Activated naive CD8-positive, alpha-beta T cell treated with anti-CD3 and anti-CD28 coated beads, Interleukin-2, amount 10 ng/mL, durations not matched to agents 7 days and 5 days (primary cell): ENCODE measurements at places on chromosomes 1 and 21.

GRCh38 chr1:214331827-214332423, 51.0 kb downstream of the SMYD2 start:
- DNase-seq, result peak; percentile 55

DNA sequence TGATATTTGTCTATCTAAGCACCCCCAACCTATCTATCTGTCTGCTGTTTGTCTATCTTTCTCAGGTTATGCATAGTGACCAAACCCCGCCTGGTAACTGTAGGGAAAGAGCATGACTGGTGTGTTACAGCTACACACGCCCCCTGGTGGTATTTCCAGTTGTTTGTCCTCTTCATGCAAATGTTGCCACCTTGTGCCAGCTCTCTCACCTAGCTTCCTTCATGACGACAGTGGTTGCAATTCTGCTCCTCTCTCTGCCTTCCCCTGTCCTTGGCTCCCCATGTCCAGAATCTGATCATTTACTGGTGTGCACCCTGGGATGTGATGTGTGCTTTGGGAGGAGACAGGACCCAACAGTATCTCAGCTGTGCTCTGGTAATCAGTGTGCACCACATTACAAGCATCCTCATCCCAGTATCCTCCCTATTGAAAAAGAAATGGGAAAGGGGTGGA, 8.1 kb upstream of the INKA2 start:
- DNase-seq, result no peak

DNA sequence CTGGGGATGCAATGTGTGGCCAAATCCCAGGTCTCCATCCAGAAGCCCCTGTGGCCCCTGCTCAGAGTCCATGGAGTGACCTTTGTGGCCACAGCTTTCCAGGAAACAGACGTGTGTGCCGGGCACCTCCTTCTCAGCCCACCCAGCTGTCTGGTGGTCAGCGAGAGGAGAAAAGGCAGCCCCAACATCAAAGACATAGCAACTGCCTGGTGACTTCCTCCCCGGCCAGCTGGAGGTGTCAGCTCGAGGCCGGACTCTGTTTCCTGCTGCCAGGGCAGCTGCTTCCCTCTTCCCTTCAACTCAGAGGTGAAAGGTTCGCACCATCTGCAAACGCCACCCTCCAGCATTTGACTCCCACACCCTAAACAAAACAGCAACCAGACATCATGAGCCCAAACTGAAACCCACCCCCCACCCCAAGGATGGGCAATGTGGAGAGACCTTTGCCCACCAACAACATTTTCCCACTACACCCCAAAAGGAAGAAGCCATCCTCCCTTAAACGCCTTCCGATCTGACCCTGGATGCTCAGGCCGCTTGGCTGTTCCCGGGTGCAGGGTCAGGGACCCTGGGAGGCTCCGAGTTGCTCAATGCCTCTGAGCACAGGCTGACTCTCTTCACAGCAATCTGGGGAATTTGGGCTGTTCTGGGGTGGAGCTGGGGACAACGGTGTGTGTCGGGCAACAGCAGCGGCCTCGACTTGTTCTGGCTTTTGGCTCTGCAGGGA, 162.3 kb downstream of the PSMG1 start:
- DNase-seq, result no peak

- DNase-seq, result no peak
Observed at GRCh38 chr1:6519491-6519934, 28.0 kb upstream of the PLEKHG5 start.

DNA sequence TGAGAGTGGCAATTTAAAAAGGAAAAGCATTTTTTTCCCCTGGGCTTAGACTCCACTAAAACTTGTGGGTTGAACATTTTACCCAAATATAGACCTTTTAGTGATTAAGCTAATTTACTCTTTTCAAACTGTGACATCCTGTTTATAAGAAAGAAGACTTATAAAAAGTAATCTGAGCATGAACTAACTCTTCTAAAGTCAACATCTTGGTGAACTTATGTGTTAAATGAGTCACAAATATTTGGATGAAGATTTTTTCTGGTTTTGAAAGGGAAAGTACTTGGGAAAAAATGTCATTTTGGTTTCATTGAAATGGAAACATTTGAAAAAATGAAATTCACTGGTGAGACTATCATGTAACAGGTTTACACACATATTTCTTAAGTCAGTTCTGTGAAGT, 109.8 kb downstream of the KCNK2 start:
- DNase-seq, result no peak

DNA sequence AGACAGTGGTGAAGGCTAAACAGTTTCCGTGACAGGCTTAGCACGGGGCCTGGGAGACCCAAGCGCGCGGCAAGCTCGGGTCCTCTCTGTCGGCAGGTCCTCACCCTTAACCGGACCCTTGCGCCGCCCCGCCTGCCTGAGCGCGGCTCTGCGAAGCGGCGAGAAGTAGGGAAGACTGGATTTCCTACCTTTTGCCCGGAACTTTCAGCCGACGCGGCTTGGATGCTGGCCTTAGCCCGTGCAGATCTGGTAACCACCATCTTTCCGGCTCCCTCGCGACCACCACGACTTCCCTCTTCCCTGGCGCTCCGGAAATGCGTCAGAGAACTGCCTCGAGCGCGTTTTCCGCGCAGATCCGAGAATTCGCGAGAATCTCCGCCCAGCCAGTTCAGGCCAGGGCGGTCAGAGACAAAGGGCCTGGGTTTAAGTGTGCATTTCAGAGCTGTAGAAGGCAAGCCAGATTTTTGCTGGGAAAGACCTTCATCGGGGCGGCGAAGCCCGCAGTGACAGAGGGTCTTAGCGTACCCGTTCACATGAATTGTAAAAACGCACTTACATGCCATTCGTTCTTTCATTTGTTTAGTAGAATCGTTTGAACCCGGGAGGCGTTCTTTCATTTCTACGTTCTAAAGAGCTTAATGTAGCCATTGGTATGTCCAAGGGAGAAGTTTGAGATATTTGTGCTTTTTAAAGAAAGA, at the start of gene DNTTIP2:
TSS of gene DNTTIP2 (minus strand) at position 318 of the 698 bp plus-strand sequence. CDS start at position 260, 58 bp downstream.
- peak; percentile 87 for DNase-seq

- no peak for DNase-seq
Observed at GRCh38 chr1:172951730-172952365, 98.9 kb downstream of the TNFSF18 start.

DNA sequence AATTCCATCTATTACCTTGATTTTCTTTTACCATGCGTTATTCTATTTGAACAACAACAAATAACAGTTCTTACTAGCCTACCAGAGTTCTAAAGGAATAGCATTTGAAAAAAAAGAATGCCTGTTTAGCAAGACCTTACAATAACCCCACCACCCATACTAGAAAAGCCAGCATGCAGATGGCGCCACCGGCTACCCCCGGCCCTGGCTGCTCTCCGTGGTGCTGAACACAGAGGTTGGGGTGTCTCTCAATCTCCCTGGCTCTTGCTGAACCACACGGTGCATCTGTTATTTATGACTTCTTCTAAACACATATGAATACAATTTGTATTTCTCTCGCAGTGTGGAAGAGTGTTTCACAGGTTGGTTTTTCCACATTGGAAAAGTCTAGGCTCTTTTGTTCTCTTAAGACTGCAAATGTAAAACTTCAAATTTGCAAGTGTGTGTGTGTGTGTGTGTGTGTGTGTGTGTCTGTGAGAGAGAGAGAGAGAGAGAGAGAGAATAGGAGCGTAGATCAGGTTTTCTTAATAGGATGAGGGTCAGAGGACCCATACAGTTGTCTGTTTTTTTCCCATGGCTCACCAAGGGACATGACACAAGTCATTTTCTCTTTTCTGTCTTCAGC, 13.6 kb downstream of the GRIK3 start:
- DNase-seq, result peak; percentile 43

DNA sequence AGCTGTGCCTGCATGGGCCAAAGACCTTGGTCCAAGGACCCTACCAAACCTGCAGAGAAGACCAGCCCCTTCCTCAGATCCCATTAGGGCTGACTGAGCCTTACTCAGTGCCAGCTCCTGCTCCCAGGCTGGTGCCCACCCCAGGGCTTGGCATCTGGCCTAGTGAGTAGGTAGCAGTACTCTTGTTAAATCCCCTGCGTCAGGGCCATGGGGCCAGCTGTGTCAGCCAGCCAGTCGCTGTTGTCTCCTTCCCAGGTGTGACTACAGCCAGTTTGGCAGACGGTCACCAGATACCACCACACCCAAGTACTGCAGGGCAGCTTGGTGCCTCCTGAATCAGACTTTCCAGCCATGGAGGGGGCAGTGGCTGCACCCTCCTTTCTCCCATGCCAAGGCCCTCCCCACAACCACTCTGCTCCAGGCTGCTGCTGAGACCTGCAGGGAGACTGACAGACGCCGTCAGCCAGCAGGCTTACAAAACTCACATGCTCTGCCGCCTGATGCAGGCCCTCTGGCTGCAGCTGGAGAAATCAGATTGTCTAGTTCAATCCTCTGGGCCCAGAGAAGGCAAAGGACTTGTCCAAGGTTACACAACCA, 3.0 kb downstream of the TENT5B start:
- DNase-seq, result no peak

GRCh38 chr1:116951200-116951935, 41.7 kb downstream of the PTGFRN start:
- DNase-seq, result no peak

GRCh38 chr1:100217834-100218233, 31.8 kb downstream of the DBT start:
- DNase-seq, result no peak

DNA sequence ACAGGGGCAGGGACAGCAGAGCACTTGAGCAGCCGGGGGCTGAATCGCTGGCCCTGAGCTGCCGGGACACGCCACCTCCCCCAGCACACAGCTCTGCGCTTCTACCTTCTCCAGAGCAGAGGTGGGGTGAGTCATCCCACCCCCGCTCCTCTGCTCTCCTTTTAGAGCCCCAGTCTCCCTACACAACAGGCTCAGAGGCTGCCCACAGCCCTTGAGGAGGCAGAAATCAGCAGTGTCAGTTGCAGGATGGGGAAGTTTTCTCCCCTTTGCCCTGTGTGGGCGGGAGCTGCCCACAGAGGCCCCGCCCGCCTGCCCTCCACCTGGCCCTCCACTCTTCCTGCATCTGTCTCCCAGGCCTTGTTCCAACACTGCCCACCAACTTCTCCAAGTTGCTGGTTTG, 94.6 kb downstream of the STUM start:
- DNase-seq, result peak; percentile 54

- DNase-seq, result no peak
Observed at GRCh38 chr21:43372663-43373361, 54.1 kb downstream of the SIK1 start.

GRCh38 chr1:240415532-240415931, 196.4 kb downstream of the GREM2 start:
- DNase-seq, result no peak

DNA sequence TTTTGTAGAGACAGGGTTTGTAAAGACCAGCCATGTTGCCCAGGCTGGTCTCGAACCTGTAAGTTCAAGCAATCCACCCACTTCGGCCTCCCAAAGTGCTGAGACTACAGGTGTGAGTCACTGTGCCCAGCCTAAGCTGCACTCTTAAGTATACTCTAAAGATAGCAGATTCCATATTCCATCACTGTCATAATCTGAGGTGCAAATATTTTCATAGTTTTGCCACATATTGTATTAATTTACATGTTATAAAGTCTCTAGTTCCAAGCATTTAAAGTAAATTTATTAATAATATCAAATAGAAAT, 121.3 kb downstream of the HFM1 start:
- DNase-seq, result no peak

GRCh38 chr1:168373869-168374268, 93.2 kb downstream of the TBX19 start:
- DNase-seq, result no peak

DNA sequence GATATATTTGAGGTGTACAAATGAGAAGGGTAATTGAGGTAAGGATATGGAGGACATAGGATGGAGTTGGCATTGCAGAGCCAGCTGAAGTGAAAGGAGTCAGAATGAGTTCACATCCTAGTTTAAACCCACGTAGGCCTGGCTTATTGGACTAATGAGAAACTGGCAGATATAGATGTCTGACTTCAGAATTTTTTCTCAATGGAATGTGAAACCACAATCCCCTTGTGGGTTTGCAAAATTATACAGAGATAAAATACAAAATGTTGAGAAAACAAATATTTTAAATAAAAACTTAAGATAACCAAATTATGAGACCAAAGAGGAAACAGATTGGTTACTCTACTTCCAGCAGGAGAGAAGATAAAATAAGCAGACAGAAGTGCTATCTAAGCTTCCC, 277.4 kb upstream of the LRRC7 start:
- no peak for DNase-seq

DNA sequence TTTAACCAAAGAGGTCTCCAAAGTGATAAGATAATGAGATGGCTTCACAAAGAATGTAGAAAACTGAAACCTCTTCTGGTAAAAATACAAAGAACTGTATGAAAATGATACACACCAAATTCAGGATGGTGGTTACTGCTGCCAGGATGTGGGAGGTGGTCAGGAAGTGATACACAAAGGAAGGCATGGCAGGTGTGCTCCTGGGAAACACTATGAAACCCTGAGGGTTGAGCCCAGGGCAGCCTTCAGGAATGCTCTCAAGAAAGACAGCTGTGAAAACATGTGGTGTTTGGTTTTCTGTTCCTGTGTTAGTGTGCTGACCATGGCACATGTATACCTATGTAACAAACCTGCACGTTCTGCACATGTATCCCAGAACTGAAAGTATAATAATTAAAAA, 109.3 kb downstream of the NTNG1 start:
- DNase-seq, result no peak

DNA sequence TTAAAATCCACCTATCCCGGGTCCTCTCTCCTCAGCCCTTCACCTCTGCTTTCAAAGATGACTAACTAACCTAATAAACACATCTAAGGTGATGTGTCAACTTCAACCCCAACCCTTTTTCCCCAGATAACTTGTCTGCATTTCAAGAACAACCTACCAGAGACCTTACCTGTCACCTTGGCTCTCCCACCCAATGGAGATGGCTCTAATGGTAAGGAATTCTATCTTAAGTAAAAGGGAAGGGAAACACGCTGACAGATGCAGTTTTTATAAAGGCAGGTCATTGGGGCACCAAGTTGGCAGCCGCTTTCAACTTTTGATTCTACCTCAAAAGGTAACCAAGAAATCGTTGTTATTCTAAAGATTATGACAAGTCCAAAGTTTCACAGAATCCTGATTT, 37.6 kb downstream of the MRPL39 start:
- no peak for DNase-seq

- no peak for DNase-seq
Observed at GRCh38 chr1:156894001-156894400, 483 bp downstream of the PEAR1 start.

DNA sequence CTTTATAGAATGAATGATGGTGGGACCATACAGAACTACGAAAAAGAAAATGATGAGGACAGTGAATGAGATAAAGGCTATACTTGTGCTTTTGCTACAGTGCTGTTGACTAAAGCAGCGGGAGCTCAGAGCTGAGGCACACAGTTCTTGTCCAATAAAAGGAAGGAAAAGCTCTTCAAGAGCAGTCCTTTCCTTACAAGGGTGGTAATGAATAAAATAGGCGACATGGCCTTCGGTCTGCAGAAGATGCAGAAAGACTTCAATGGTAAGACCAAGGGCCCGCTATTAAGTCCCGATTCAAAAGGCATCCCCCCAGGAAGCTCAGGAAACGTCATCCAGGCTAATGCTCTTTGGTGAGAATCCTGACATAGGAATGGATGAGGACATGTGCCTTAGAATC, 44.4 kb downstream of the GNG12 start:
- DNase-seq, result no peak

DNA sequence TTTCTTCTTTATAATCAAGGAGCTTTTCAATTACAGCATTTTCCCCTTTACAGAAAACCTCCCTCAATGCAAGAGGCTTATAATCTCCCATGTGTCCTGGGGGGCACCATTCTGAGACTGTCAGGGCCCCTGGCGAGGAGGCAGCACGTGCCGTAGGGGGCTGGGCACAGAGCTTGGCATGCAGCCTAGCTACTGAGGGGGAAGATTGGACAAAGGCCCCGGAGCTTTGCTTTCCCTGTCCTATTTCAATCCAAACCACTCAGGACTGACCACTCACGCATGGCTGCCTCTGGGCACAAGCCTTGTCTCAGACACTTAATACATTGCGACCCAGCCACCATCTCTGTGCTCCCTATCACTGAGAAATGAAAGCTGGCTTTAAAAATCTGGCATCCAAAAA, 2.8 kb upstream of the RAP1GAP start:
- DNase-seq, result no peak
